ENCODE measurements at places on chromosomes 5 and 9. TPM values are rescaled to one million over a fixed set of nuclear protein-coding genes. Genes with fewer than 3 reads are reported as not detected.

The TMEM267 gene
- polyA plus RNA-seq, result 21.8 TPM

The OCLN gene
- polyA plus RNA-seq, result 44.1 TPM

The QRFP gene
- 0.60 TPM for polyA plus RNA-seq

The DOCK8 gene
- 13.7 TPM for polyA plus RNA-seq

The GADD45G gene
- polyA plus RNA-seq, result 2.7 TPM

The OR1Q1 gene
- not detected for polyA plus RNA-seq

DNA sequence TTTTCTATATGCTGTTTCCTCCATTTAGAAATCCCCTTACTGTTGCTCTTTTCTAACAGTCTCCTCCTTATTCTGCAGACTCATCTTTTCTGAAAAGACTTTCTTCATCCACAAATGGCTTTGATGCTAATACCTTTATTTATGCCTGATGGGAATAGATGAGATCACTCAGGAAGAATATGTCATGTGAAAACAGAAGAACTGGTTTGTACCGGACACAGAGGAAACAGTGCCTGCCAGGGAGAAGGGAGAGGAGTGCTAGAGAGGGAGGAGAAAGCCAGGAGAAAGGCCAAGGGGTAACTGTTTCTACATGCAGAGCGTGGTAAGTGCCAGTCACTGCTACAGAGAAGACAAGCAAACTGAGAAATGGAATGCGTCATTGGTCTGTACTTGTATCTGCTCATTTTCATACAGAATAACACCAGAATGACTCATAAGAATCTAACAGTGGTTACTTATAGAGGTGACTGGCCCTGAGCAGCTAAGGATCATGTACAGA lies 45.9 kb upstream of the PJA2 start:
- DNase-seq, result peak; percentile 22

DNA sequence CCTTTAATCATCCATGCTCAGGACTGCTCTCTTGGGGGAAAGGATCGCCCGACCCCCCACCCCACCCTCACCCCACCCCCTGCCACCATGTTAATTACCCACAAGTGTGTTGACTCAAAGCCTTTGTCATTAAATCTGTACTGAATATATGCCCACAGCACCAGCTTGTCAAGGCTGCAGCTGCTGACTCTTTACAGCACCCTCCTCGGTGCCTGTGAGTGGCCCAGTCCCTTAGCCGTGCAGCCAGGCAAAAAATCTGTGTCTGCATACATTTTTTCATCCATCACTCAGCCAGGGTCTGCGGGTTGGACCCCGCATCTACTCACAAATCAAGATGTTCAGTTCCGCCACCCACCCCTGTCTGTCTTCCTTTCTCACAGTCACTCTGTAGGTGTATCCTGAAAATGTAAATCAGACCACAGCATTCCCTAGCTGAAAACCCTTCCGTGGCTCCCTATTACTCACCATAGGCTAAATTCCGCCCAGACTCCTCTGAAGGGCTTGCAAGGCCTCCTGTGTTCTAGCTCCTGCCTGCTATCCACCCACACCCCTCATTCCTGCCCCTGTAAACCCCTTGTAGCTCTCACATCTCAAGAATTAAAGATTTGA lies 53.7 kb upstream of the KCNIP1 start:
- no peak for DNase-seq

GRCh38 chr9:98101416-98101815 lies 17.6 kb downstream of the TRIM14 start:
- no peak for DNase-seq

DNA sequence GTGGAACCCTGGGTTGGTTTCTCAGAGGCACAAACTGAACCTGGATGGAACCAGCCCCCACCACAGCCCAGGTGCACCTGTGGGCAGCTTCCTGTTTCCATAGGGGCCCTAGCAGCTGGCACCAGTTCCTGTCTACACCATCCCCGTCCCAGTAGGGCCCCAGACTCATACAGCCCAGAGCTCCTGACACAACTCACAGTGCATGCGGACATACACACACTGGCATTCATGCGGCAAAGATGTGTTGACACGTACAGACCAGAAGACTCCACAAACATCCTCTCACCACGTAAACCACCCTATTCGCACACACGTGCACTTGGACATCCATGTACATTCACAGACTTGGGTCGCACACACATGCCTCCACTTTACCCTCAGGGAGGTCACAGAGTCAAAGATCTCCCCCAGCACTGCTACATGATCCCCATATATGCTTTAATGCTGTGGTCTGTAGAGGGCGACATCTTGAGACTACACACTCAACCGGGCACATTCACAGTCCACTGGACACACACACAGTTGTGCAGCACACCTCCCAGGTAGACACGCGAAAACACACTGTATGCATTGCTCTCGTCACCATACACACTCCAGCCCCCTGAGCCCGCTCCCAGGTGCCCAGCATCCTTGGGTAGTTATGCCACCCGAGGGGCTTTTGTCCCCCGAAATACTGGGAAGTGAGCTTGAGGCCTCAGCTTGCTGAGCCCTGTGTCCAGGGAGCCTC lies 22.4 kb downstream of the CXXC5 start:
- DNase-seq, result no peak

DNA sequence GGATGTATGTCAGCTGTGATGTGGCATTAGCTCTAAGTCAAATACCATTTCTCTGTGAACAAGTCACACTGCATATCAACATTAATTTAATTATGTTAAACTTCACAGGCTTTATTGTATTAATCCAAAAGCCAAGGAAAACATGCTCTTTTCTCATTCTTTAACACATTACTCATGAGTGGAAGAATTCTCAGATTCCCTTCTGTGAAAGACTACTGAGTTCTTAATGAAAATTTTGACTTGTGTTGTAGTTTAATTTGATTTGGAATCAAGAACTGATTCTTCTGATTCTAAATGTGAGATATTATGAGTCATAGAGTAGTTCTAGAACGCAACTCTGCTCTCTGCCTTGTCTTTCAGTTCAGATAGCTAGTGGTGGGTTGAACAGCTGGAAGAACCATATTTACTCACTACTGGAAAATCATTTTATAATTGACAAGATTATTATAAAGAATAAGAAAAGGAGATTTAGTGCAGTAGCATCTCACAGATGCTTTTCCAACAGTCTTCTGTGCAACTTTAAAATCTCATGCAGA lies 90.6 kb downstream of the VCAN start:
- DNase-seq, result no peak

DNA sequence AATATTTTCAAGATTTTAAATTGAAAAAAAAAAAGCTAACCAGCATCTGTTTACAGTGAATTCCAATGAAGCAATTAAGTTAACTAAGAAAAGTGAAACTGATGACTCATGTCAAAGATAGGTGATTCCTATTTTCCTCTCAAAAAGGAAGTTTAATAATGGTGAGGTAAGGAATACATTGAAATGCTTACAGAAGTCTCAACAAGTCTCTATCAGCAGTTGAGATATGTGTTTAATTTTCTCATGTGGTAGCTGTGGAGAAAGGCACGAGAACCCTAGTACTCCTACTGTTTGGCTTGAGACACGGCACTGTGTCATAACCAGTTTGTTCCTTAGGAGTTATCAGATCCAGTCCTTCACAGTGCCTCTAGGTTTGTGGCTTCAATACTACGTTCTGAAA lies 114.5 kb downstream of the SLC25A46 start:
- no peak for DNase-seq

All from left renal pelvis (tissue), 4 donors.